ENCODE measurements at places on chromosomes 16 and 17.

- DNase-seq, result no peak
These were observed 26.3 kb upstream of the NACA2 start for GRCh38 chr17:61617330-61617729.

- DNase-seq, result no peak
These were observed 287.7 kb downstream of the FOXL1 start for GRCh38 chr16:86865851-86866662.

DNA sequence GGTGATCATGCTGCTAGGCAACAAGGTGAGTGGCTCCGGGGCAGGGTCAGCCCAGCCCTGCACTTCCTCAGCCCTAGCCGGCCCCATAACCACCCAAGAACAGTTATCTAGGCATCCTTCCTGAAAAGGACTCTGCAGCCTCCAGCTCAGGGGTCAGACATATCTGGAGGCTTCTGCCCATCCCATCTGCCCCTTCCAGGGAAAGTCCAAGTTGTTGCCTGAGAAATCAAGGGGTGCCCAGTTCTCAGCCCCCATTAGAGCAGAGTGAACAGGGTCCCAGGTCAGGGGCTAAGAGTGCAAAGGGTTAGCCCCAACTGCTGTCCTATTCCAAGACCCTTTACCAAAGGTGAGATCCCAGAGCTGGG, 4.1 kb upstream of the NHERF1 start:
- no peak for DNase-seq

- no peak for DNase-seq
These were observed 558 bp downstream of the B3GNT9 start for GRCh38 chr16:67150047-67150832.

GRCh38 chr17:29293890-29294579, at the start of gene NUFIP2:
NUFIP2 (minus strand) TSS chr17:29294148; CDS start chr17:29294059, 89 bp downstream.
- peak; percentile 98 for DNase-seq

DNA sequence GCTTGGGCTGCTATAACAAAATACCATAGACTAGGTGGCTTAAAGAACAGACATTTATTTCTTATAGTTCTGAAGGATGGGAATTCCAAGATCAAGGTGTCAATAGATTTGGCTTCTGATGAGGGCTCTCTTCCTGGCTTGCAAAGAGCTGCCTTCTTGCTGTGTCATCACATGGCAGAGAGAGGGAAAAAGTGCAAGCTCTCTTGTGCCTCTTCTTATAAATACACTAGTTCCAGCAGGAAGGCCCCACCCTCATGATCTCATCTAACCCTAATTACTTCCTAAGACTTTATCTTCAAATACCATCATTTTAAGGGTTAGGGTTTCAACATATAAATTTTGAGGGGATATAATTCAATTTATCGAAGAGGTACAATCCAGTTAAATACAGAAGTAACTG, 30.6 kb downstream of the ABCA9 start:
- DNase-seq, result no peak

DNA sequence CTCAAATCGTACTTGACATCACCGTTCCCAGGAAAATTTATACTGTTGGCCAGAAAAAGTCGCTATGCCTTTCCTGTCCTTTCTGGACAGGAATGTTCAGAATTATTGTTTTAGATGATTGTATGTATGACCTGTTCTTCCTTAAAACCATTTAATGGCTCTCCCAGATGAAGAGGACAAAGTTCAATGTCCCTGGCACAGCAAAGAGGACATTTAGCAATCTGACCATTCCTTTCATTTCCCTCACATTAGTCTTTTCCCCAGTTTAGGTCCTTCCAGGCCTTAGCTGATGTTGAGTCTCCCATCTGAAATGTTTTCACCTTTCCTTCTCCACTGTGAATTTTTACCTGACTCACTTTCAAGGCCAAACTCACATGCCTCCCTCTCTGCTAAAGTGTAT, 938.9 kb downstream of the CDH11 start:
- DNase-seq, result no peak

GRCh38 chr17:611202-611601, 103.4 kb downstream of the VPS53 start:
- DNase-seq, result no peak

- DNase-seq, result no peak
These were observed at the start of gene RTN4RL1 for GRCh38 chr17:2025220-2025621. RTN4RL1 (minus strand) TSS chr17:2025334; CDS start chr17:2024865, 469 bp downstream.

- no peak for DNase-seq
These were observed 27.7 kb downstream of the CLUH start for GRCh38 chr17:2683912-2684311.

- no peak for DNase-seq
These were observed 475.7 kb downstream of the SHISA9 start for GRCh38 chr16:13377143-13377542.

- no peak for DNase-seq
These were observed 946 bp downstream of the STUB1 start for GRCh38 chr16:680967-681745.

DNA sequence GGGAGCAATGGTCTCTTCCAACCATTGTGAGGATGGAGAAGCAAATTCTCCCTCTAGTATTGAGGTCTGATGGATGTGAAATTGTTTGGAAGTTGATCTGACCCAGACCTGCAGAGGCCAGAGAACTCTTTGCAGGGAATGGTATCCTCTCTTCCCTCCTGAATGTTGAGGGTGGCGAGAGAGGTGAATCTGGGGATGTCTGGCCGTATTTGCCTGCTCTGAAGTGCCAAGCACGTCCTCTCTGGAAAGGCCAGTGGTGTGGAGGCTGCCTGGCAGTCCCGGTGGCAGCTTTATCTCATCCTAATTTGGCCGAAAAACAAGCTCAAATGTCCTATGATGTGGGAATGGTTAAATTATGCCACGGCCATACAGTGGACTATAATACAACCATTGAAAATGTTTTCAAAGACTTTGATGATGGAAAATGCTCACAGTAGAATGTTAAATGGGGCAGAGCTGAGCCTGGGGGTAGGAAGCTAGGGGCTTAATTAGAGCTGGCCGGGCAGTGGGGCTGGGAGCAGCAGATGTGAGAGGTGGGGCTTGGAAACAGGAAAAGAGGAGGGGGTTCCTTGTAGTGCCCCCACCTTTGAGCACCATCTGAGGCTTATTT, 30.8 kb downstream of the WSCD1 start:
- peak; percentile 23 for DNase-seq

- no peak for DNase-seq
These were observed 9.2 kb downstream of the CHD3 start for GRCh38 chr17:7897773-7898172.

GRCh38 chr17:68035131-68035522, 408 bp upstream of the KPNA2 start:
- DNase-seq, result peak; percentile 96

GRCh38 chr16:46632778-46633733, 11.9 kb upstream of the SHCBP1 start:
- no peak for DNase-seq

GRCh38 chr16:80330803-80331202, 210.0 kb upstream of the DYNLRB2 start:
- DNase-seq, result no peak

DNA sequence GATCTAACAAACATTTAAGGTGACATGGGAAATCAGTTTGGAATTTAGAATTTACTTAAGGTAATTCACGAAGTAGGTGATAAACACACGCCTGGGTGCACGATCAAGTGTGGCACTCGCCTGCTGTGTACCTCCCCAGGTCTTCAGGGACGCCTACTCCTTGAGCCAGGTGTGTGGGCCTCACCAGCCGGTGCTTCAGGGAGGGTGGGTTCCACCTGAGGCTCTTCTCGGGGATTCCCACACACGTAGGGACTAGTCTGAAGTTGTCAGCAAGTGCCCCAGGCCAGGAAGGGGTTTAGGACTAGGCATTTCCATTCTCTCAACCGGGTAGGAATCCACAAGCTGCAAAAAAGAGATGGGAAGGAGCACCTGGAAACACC, 9.8 kb upstream of the NAT9 start:
- no peak for DNase-seq

DNA sequence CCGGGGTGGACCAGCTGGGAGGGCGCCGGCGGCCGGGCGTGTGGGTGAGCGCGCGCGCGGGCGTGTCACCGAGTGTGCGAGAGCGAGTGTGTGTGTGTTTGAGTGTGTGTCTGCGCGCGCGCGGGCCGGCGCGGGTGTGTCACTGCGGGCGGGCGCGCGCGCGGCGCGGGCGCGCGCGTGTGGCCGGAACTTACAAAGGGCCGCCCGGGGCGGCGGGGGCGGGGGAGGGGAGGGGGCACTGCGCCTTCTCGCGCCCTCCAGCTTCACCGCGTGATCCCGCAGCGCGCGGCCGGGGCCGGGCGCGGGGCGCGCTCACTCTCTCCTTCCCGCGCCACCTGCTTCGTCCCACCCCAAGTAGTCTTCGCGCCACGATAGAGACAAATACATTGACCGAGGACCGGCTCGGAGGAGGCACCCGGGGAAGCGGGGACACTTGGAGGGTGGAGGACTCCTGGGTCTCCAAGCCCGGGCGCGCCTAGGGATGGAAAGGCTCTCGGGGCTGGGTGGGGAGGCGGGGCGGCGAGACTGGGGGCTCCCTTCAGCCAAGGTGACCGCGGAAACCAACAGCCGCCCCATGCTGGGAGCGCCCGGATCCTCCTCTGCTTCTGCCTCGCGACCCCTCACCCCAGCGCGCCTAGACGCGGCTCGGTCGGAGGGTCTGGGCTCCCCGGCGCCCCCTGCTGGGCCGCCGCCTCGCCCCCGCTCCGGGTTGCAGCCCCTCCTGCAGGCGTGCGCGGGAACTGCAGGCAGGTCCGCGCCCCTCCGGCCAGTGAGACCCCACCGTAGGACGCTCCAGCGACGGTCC, at the start of gene SRCIN1:
TSS of gene SRCIN1 (minus strand) at position 112 of the 805 bp plus-strand sequence. CDS start 247 bp downstream, outside the sequence.
- peak; percentile 68 for DNase-seq

DNA sequence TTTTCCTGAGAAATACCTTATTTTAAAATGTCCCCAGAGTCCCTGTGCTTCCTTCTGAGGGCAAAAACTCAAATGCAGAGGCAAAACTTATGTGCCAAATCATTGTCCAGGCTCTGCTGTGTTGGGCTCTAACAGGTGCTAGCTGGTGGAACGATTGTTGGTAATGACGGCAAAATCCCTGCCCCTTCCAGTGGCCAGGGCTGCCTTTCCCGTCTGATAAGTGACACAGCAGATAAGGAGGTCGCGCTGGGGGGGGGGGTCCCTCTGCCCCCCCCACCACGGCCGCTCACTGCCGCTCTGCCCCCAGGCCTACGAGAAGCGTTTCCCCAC, 29.1 kb downstream of the SEC14L5 start:
- no peak for DNase-seq

DNA sequence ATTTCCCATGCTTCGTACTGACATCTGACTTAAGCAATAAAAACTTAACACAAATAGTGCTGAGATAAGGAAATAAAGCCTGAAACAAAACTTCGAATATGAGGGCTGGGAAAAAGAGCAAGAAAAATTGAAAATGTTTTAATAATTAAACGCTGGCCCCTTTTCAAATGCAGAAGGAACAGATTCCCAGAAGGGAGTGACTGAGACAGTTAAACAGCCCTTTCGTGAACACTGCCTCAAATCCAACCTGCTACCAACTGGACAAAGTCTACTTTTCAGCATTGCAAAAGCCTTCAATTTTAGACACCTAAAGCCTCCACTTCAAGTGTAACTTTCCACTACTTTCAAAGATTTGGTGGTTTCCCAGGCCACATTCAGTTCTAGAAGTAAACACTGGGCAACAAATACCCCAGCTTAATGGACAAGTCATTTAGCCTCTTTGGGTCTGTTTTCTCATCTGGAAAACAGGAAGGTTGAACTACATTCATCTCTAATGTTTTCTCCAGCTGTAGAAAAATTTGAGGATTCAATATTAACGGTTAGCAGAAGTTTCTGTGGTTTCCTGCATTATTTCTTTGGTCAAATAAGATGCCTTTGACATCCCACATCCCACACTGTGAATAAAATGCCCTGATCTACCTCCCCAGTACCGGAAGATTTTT, 11.8 kb downstream of the RFFL start:
- no peak for DNase-seq

GRCh38 chr17:223723-224471, 42.4 kb upstream of the DOC2B start:
- peak; percentile 29 for DNase-seq

GRCh38 chr16:87424266-87424665, 32.1 kb downstream of the MAP1LC3B start:
- DNase-seq, result no peak

- no peak for DNase-seq
These were observed 981 bp downstream of the GLG1 start for GRCh38 chr16:74605746-74606520.

DNA sequence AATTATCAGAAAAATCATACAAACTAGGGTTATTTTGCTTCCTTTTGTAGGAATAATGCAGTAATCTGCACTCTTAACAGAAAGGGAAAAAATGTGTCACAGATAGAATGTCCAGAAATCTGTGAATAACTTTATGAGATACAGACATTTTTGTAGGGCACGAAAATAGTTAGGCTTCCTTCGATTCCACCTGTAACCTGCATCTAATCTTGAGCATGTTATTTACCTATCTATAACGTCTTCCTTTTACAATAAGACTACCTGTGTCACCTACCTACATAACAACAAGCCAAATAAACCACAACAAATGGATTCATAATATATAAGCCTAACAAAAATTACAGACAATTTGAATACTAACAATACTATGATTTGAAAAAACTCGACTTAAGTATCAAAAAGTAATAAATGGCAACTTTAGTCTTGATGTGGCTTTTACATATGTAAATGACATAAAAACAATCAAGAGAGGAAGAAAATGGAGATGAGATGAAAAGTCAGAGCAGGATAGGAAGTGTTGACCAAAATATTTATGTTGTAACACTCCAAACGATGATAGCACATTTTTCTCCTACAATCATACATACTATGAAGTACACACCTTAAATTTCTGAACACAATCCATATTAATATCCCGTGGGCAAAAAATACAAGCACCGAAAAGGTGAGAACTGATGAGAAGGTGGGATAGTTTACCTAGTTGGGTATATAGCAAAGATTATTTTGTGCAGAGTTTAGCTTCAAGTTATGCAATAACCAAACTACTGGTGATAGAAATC, 2.5 kb downstream of the STAT5B start:
- DNase-seq, result no peak

- no peak for DNase-seq
These were observed 605.2 kb downstream of the KCNJ2 start for GRCh38 chr17:70774339-70775117.

- no peak for DNase-seq
These were observed 15.5 kb downstream of the MYH10 start for GRCh38 chr17:8614988-8615387.
